ENCODE measurements at places on chromosomes 12 and 14.

DNA sequence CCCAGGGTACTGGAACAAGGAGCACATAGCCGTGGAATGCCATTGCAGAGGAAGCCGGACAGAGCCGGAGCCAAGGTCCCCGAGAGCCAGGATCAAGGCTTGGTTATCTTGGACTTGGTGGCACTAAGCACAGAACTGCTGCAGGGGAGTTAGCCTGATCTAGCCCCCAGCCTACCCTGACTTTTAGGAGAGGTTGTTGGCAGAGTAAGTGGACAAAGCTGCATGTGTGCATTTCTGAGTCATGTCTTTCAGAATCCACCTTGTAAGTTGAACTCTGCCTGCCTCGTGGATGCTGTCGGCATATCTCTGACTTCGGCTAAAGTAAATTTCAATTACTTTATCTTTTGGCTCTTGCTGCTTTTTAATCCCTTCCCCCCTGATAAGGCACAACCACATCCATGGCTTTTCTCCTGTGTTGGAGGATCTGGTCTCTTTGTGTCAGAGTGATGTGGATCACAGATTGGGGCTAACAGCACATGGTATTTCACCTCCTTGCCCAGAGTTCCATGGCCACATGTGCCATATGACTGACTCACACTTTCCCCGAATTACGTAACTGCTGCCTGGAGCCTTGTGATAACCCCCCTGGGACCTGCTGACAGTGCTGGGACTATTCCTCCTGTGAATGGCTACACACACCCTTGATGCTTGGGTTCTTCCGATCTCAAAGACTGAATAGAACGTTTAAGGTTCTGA is 240.3 kb downstream of the EMP1 start:
- DNase-seq, result peak; percentile 14

- DNase-seq, result no peak
Measured at GRCh38 chr12:12902036-12902435, 10.7 kb downstream of the GPRC5A start.

GRCh38 chr12:114780746-114781399 is 96.9 kb upstream of the TBX3 start:
- DNase-seq, result no peak

DNA sequence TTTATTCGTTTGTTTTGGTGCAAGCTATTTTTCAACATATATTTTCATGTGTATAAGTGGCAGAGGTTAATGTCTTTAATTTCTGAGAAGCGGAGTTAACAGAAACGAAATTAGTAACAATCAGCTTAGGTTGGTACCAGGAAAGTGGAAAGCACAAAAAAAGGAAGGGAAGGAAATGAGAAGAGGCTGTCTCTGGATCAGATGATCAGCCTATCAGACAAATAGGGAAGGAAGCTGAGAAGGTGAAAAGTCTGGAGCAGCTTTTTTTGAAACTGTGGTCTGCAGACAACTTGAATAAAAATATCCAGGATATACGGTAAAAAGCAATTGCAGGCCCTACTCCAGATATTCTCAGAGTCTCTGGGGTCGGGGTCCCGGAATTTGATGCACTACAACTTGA is 265.0 kb downstream of the SSPN start:
- DNase-seq, result no peak

DNA sequence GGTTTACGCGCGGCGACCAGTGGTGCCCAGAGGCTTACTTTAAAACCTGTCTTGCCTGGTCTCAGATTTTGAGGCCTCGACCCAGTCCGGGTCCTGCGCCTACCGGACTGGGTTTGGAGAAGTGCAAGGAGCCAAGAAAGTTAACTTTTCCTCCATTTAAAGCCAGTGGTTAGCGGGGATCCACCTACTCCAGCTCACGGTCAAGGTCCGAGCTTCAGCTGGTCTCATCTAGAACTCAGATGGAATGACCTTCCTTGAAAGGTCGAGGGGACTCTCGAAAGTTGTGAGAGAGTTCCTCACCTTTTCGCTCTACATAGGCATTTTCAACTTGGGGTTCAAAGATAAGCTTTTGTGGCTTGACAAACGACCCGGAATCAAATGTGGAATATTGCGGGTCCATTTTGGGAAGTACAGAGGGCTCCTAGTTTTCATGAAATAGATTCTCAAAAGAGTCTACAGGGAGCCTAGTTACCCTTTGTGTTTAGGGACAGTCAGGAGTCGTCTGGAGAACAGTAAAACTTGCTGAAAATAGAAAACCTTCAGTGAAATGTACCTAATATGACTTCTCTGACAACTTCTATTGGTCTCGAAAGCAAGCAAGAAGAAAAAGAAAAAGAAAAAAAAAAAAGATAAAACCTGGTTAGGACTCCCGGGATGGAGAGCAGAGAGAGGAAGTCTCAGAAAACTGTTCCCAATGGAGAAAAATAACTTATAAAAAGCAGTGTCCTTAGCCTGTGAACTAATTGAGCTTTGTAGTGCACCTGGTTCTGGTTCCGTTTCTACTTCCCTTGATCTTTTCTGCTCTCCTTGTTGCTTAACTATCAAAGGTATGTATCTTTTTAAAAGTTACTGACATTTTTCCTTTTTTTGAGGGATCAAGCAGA is 1.4 kb downstream of the KCNMB4 start:
- DNase-seq, result no peak

- no peak for DNase-seq
Measured at GRCh38 chr12:27915021-27915420, 57.5 kb downstream of the PTHLH start.

- DNase-seq, result no peak
Measured at GRCh38 chr12:13102461-13103195, 839 bp downstream of the GSG1 start.

GRCh38 chr12:121925358-121925695 is 6.9 kb downstream of the CFAP251 start:
- DNase-seq, result peak; percentile 62

GRCh38 chr14:74976264-74977113 is 21.1 kb upstream of the PGF start:
- no peak for DNase-seq

- DNase-seq, result no peak
Measured at GRCh38 chr12:105355752-105356151, 25.3 kb downstream of the C12orf75 start.

DNA sequence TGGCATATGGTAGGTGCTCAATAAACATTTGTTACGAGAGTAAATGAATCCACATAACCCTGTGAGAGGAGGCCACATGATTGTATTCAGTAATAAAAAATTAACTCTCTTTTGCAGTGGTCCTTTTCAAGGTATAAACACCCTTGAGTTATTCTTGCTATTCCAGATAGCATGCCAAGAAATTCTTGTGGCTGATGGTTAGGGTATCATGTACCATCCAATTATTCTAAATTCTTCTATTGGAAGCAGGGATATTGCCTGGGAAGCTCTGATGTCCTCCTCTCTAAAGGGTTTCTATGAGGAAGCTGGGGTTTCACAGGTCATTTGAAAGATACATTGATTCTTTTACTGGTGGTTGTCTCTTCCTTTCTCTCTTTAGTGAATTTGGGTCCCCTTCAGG is 10.1 kb downstream of the AKAP6 start:
- no peak for DNase-seq

GRCh38 chr12:102454808-102455760 is 25.3 kb downstream of the IGF1 start:
- DNase-seq, result no peak

- no peak for DNase-seq
Measured at GRCh38 chr14:75341620-75342019, 63.0 kb downstream of the FOS start.

DNA sequence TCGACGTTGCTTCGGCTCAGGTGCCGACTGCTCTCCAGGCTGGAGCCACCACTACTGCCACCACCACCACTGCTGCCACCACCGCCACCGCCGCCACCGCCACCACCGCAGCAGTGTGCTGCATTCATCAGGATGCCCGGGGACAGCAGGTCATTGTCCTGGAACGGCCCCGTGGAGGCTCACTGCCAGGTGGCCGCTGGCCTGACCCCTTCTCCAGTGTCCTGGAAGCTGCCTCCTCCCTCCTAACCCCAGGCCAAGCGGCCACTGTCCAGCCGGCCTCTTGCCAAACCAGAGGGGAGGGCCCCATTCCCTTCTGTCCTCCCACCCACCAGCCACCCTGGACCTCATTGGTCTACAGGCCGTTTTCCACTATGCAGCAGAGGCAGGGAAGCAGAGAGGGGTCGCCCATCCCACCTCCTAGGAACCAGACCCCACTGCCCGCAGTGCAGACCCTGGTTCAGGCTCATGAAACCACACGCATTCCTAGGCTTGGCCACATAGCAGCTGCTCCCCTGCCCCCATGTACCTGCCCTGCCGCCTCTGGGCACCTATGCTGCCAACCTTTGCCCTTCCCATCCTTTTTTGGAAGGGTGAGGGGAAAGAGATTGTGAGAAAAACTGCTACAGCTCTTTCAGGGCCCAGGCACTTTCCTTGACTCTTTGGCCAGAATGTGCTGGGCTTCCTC is 15.2 kb downstream of the ARL6IP4 start:
- DNase-seq, result no peak

DNA sequence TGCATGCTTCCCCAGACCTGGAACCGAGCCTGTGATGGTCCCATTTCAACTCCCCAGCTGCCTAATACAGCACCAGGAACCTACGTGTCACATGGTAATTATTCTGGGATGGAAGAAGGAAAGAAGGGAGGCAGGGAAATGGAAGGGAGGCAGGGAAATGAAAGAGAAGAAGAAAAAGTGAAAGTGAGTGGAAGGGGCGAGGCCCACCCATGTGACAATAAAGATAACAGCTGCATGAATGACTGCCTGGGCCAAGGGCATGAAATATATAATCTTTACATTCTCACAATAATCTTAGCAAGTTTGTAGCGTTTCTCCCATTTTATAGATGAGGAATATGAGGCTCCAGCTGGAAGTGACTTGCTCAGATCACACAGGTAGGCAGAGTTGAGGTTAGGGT is 245.0 kb upstream of the PWP1 start:
- no peak for DNase-seq

DNA sequence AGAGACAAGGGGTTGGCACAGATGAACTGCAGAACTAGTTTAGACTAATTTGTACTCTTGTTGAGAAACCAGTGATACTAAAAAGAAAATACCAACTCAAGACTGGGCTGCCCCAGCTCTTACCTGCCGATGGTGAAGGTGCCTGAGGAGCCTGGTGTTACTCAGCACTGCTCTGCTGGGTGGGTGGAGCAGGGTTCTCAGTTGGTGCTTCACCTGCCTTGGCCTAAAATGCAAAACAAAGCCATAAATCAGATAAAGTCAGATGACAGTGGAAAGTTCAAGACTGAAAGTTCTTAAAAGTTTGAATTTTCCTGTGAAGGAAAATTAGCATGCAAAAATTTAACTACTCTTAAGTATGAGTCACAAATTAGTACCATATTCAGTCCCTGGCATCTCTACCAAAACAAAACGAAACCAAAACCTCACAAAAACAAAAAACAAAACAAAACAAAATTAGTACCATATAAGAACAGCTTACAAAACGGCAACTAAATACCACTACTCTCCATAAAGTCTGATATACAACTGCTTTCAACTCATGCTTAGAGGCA is 21.9 kb downstream of the YBX3 start:
- DNase-seq, result peak; percentile 36

GRCh38 chr12:74537126-74537706 is 419 bp upstream of the ATXN7L3B start:
- peak; percentile 24 for DNase-seq

DNA sequence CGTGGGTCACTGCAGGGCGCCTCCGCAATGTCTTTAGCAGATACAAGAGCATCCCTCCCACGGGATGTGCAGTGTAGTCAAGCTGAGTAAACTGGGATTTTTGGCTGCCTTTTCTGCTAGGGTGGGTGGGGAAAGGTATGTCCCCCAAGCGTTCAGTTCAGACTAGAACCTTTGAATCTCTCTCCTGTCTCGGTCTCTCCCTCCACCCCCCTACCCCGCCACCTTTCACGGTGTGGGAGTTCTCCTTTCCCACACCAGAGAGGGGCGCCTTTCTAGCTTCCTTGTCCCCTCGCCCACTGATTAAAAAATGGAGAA is 525 bp upstream of the FAR2 start:
- DNase-seq, result no peak

DNA sequence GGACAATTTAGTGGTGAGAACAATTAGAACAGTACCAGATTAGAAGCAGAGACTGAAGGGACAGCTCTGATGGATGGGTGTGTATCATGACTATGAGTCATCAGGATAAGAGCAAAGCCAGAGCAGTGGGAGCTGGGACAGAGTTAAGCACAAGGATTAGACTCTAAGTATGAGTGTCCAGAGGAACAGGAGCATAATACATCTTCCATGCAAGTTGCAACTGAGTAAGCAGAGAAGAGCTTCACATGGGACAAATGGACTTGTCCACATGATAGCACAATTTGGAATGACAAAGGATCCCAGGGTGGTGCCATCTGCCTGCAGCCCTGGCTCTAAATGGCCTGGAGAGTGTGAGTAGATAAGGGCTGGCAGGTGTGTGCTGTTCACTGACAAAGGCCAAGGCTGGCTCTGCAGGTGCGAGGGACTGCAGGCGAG is 226.4 kb upstream of the CAND1 start:
- no peak for DNase-seq

- DNase-seq, result no peak
Measured at GRCh38 chr12:125159702-125160101, 94.5 kb downstream of the AACS start.

DNA sequence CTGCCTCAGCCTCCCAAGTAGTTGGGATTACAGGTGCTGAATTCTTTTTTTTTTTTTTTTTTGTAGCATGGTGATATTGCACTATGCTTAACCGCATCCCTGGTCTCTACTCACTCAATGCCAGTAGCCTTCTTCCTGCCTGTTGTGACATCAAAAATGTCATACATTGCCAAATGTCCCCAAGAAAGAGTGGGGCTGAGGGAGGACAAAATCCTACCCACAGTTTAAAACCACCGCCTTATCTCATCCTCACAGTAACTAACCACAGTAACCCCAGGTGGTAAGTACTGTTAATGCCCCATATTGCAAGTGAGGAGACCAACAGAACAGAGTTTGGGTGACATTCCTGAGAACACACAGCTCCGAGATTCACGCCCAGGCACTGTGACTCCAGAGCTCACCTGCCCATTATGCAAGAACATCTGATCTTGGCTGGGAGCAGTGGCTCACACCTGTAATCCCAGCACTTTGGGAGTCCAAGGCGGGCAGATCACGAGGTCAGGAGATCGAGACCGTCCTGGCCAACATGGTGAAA is 19.6 kb downstream of the MORN3 start:
- no peak for DNase-seq

- no peak for DNase-seq
Measured at GRCh38 chr14:100426314-100426713, 103.2 kb downstream of the SLC25A47 start.

DNA sequence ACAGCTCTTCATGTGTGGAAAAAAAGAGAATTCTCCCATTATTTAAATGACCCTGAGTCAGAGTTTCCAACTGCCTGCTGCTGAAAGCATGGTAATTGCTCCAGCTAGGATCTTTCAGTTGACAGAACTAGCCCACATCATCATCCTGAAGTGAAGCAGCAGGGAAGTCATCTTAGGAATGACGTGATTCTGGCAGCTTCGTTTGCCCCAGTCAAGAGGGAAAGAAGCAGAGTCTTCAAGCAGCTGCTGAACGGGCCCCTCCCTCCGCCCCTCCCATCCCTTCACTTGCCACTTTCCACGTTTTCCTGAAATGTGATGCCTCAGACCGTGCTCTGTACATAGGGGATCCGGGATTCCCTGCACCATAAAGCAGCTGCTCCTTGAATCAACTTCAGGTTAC is 455.0 kb upstream of the TMEM132C start:
- DNase-seq, result peak; percentile 74
